ENCODE measurements at places on chromosomes 1 and 21.

GRCh38 chr1:89309828-89310227 lies 37.2 kb upstream of the GBP5 start:
- DNase-seq, result no peak

DNA sequence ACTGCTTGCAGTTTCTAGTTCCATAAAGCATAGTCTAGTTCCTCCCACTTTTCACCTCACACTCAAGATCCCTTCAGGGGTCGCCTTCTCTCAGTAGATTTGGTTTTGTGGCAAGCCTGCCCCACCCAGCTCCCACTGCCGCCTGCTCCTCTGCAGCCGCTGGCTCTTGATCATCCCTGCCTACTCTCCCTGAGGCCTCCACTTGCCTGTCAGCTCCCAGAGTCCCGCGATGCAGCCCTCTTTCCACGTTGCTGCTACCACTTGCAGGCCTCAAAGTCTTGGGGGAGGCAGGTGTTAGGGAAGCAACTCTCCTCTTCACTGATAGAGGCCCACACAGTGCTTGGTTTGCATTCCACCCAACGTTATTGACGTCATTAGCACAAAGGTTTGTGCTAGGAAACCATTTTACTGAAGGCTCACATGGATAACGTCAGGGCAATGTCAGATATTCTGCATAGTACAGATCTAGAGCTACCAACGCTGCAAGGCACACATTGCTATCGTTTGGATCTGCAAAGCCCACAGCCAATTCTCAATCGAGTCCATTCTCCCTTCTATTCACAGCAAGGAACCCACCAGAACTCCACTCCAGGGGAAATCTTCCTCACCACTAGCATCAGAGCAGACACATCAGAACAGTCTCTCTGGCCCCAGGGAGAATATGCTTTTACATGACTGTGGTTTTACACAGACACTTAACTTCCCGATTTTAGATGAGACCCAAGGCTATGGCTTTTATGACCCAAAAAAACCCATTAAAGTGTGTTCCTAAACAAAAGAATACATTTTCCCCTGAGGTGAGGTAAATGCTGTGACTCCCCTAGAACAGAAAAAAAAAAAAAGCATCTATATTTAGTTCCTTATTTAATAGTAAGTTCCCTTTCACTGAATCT lies 519.5 kb upstream of the CAMK1G start:
- DNase-seq, result no peak

GRCh38 chr1:223109581-223110026 lies 33.4 kb downstream of the TLR5 start:
- no peak for DNase-seq

GRCh38 chr1:24193046-24193445 lies 6.0 kb upstream of the IFNLR1 start:
- DNase-seq, result no peak

GRCh38 chr1:86998727-86999126 lies 84.3 kb downstream of the HS2ST1 start:
- DNase-seq, result no peak

All from ovary (tissue), 10 donors.